NCI-H748 treated with DMSO at 0.1 percent for 48 hours (cell line): ENCODE measurements at places on chromosomes 5 and 9.

DNA sequence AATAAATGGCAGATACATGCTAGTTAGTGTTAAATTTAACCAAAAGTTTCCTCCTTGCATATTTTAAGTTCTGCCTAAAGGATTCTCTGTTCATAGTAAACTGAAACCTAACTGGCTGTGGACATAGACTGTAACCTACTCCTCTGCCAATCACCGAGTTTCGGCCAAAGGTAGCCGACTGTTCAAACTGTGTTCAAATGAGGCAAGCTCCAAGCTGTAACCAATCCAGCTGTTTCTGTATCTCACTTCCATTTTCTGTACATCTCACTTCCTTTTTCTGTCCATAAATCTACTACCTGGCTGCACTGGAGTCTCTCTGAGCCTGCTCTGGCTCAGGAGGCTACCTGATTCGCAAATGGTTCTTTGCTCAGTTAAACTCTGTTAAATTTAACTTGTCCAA lies 44.1 kb downstream of the KCNV2 start:
- no peak for DNase-seq

DNA sequence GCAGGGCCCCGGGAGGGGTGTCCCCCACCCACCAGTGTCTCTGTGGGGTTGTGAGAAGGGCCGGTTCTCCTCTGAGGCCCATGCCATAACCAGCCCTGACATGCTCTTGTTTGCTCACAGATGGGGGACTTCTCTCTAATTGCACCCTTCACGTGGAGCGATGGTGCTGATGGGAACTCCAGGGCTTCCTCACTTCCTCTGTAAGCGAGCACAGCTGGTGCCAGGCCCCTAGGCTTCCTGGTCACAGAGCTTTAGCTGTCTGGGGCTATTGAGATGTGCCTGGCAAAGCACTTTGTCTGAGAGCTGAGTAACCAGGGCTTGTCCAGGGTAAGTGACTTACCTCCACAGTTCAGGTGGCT lies 36.4 kb downstream of the PHF2 start:
- DNase-seq = no peak

DNA sequence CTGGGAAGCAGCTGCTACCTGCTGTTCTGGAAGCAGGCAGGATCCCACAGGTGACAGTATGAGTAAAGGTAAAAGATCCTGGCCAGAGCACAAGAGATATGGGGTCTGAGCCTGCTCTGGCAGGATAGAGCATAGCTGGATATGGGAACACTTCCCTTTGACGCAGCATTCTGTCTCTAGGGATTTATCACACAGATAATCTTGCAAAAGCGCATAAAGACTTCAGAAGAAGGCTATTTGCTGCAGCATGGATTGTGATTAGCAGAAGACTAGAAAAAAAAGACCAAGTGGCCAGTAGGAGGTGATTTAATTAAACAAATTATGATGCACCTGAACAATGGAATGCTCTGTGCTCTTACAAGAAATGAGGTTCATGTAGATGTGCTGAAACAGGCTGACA lies 52.4 kb upstream of the PWWP2A start:
- no peak for DNase-seq

GRCh38 chr5:88659529-88660263 lies 223.3 kb downstream of the MEF2C start:
- DNase-seq = no peak

DNA sequence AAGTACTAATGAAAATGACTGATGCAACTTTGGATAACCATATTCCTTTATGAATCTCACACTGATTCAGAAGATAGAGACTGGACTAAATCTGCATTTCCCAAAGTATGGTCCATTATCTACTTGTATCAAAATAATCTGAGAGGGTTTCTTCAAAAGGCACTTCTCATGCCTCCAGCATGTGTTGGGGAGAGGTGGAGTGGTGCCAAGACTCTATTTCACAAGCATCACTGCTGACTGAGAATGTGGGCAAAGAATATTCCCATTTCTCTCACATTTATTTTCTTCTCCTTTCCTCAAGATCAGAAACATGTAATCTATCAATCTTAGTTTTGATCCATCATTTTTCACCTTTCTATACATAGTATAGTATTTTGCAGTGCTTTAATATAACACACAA lies 135.4 kb downstream of the GABRB2 start:
- no peak for DNase-seq

DNA sequence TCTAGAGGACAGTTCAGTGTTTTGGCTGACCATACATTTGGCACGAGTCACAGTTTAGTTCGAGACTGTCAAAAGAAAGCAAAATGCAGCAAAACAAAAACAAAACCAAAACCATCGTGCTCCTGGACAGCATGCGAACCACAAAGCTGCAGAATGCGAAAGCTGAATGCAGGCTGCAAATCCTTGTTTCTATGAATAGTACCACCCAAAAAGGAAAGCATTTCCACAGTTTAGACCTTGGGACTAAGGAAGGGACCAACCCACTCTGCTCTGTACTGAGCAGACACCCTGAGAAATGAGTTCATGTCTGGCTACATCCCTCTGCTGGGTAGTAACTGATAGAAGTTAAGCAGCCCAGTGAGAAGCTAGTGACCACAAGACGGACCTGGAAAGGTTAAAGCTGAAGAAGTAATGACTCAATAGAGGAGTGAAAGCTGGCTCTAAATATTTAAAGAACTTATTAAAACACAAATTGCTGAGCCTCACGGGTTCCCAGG lies 3.9 kb downstream of the GCNT4 start:
- no peak for DNase-seq

- DNase-seq = no peak
Measured at GRCh38 chr9:79201636-79202035, 370.1 kb upstream of the TLE4 start.

GRCh38 chr5:136087961-136088871 lies 44.4 kb upstream of the SMAD5 start:
- no peak for DNase-seq

GRCh38 chr5:150519978-150520377 lies 12.0 kb downstream of the NDST1 start:
- no peak for DNase-seq

DNA sequence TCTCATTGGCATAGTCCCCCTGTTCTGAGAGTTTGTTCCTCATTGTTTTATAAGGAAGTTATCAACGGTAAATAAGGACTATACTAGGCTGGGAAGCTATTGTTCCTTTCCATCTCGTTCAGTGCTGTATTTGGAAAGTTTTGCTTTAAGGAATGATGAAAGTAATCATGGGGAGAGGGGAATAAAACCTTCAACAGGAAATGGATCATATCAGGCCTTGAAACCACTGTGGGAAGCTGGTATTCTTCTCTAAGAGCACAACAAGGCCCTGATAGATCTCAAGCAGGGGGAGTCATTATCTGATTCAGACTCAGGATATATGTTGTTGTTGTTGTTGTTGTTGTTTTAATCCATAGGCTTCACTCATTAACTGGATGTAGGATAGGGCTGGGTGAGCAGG lies 474.5 kb downstream of the ENC1 start:
- DNase-seq = no peak

DNA sequence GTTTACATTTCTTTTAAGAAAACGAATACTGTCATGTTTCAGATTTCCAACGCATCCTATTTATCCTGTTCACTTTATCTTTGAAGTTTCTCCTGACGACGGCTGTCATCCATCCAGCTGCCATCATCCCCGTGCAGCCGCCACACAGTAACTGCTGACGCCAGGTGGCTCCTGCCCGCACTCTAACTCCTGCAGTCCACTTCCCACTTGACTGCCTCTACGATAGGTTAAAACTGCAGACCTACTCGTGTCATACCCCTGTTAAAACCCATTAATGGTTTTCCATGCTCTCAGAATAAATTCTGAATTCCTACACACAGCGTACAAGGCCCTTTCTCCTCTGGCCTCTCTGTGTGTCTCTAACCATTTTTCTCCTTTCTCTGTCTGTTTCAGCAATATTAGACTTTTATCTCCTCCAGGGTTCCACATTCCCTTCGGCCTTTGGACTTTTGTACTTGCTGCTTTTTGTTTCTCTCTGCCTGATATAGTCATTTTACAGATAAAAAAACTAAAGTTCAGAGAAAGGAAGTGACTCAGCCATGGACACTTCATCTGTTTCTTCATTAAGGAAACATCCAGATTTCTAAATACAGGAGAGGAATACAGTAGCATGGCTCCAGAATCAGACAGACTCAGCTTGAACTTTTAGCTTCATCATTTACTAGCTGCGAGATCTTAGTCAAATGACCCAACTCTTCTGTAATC lies 84.9 kb downstream of the ADAMTS12 start:
- no peak for DNase-seq

DNA sequence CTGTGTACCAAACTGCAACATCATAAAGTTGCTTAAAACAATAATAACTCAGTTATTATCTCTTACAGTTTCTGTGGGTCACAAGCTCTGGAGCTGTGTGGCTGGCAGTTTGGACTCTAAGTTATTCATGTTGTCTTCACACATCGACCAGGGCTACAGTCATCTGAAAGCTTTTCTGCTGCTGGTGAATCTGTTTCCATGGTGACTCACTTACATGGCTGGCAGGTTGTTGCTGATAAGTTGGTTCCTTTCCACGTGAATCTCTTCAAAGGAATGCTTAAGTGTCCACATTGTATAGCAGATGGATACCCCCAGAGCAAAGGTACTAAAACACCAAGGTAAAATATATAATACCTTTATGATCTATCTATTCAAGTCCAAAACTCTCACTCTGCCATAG lies 44.8 kb upstream of the CYLC2 start:
- no peak for DNase-seq

- DNase-seq = no peak
Measured at GRCh38 chr5:135320718-135321484, 78.1 kb downstream of the MACROH2A1 start.

DNA sequence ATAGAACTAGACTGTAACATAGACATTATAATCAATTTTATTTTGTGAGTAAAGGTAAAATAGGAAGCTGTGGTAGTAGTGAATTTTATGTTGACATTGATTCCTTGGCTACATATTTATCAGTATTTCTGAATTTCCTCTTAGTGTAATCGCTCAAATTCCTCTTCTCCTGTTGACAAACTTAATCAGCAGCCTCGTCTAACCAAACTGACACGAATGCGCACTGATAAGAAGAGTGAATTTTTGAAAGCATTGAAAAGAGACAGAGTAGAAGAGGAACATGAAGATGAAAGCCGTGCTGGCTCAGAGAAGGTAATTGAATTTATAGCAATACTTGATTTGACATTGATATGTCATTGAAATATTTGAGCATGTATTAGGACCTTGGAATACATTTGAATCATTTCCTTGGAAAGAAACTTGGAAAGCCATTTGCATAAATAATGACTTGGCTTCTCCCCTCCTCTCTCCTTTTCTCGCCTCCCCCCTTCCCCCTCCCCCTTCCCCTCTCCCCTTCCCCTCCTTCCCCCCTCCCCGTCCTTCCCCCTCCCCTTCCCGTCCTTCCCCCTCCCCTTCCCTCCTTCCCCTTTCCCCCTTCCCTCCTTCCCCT lies 75.5 kb downstream of the GPBP1 start:
- DNase-seq = no peak

- no peak for DNase-seq
Measured at GRCh38 chr5:32231241-32231640, 57.1 kb upstream of the GOLPH3 start.

GRCh38 chr9:133585481-133586351 lies 23.5 kb downstream of the FAM163B start:
- DNase-seq = peak; percentile 21

DNA sequence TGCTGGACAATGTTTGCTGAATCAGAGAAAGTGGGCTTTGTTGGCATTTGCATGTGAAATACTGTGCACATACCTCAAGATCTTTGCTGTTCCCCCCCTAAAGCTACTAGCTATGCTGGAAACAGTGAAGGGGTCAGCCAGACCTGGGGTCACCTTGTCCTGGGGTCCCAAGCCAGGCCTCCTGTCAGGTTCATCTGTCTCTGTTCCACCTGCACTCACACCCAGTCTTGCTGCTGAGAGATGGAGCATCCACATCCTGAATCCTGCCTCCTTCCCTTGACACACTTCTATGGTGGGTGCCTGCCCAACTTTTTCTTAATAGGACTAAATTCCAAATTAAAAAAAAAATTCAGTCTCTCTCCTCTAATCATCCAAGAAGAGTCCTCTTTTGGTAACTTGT lies 4.0 kb upstream of the ABL1 start:
- no peak for DNase-seq

- no peak for DNase-seq
Measured at GRCh38 chr5:63700241-63700640, 262.0 kb downstream of the HTR1A start.

- no peak for DNase-seq
Measured at GRCh38 chr9:107627781-107628180, 138.2 kb upstream of the KLF4 start.

DNA sequence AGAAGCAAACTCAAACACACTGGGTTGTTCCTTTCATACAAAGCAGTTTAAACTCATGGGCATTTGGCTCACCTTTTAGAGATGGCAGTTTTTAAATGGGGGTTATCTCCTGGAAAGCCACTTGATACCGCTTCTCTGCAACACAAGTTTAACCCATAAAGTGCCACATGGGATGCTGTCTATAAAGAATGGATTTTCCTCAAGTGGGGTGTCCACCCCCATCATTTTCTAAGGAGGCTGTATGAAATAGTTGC lies 528 bp upstream of the TRPM3 start:
- DNase-seq = no peak

DNA sequence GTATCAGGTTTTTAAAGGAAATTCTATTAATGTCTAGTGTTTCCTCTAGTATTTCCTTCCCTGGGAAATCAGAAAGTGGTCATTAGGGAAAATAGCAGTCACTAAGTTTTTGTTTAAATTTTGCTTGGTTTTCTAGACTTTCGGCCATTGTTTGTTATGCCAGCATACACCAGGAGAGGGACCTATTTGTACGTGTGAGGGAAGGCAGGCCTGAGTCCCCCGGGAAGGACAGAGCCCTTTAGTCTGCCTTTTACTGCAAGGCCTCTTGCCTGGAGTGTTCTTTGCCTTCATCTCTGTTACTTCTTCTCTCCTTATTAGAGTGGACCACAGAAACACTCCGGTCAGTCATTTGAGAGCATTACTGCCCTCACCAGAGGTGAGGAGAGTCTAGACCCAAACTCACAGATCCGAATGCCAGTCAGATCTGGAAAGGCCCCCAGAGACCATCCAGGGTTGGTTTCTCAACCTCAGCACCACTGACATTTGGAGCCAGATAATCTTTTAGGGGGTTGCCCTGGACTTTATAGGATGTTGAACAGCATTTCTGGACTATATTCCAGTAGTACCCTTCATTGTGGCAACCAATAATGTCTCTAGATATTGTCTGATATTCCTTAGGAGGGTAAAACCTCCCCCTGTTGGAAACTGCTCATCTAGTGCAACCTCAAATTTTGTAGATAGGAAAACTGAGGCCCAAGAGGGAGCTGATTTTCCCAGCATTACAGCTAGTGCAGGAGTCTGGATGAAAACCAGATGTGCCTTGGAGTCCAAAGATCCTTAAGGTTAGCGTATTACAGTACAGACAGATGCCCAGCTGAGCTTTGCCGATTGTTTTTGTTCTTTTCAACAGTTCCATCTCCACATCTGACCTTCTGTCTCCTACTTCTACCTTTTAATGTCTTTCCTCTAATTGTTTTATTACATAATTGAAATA lies 93.0 kb upstream of the NIPAL4 start:
- peak; percentile 4 for DNase-seq
